CD14-positive monocyte (primary cell): ENCODE measurements at places on chromosomes 5 and 9.

- no peak for DNase-seq
Observed at GRCh38 chr5:93677359-93677891, 64.0 kb downstream of the POU5F2 start.

- DNase-seq, result peak; percentile 30
Observed at GRCh38 chr9:77820293-77820954, 172.3 kb upstream of the GNA14 start.

DNA sequence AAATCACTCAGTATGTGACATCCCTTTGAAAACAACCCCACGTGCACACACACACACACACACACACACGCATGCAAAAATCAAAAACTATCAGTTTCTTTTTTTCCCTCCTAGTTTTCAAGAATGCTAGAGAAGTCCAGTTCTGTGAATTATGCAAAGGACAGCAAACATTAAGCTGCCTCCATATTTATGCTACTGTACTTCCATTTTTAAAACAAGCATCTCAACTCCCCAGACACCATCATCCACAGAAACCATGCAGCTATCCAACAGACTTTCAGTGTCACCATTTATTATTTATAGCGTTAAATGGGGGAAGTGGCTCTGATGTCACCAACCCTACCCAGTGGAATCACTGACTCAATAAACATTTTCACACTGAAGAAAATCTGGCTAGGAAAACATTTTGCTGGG lies 1.6 kb downstream of the FBXW11 start:
- peak; percentile 49 for DNase-seq

- peak; percentile 85 for DNase-seq
Observed at GRCh38 chr9:113581865-113582697, 118.6 kb downstream of the RGS3 start.

GRCh38 chr5:37197340-37198050 lies 51.7 kb downstream of the CPLANE1 start:
- DNase-seq, result peak; percentile 40

DNA sequence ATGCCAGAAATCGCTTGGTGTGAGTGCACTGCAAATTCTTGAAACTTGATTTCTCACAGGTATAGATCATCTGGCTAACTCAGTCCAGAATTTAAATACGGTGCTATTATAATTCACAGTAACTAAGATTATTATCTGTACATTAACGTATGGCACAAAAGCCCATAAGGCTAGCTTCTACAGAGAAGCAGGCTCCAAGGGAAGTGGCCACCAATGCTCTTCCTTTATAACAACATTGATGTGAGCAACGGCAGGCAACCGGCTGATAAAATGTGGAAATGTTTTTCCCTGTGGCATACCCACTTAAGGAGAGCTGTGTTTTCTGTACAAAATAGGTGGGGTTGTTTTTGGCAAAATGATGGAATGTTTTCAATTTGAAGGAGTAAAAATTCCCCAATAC lies 35.7 kb downstream of the SEMA4D start:
- DNase-seq, result no peak

DNA sequence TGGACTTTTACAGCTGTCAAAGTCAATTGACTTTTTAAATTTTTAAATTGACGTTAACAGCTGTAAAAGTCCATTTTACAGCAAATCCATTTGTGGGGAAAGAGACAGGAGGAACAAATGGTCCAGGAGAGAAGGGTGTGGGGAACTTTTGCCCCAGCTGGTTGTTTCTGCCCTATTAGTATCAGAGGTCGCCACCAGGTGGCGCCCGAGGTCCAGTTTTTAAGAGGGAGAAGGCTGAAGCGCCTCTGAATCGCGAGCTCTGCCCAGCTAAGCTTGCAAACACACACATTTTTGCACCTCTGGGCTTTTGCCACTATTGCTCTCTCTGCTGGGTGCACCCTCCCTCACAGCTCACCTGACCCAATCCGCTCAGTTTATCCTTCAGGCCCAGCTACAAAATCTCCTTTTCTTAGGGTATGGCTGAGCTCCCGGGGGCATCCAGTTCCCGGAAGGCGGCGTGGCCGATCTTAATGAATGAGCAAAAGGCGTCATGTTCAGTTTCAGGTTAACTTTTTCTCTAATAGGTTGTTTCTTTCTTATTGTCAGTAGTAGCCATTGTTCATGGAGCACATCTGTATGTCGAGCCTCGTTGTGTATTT lies 6.3 kb upstream of the TTLL11 start:
- DNase-seq, result peak; percentile 69

DNA sequence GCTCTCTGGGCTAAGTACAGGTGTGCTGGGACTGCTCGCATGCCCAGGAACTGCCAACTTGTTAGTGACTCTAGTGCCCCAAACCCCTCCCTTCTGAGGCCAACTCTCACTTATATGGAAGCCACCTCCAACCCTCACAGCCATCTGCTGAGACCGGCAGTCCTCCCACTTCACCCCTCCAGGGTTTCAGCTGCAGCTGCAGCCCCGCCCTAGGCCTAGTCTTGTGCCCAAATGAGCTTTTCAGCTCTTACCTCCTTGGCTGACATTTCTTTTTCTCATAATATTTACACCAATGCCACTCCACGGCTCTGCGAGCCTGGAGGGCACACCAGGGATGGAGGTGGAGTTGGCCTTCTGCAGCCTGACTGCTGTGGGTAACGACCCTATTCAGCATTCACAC lies 166.6 kb downstream of the ROR2 start:
- DNase-seq, result no peak

- DNase-seq, result no peak
Observed at GRCh38 chr9:19479874-19480273, 71.1 kb downstream of the ACER2 start.

DNA sequence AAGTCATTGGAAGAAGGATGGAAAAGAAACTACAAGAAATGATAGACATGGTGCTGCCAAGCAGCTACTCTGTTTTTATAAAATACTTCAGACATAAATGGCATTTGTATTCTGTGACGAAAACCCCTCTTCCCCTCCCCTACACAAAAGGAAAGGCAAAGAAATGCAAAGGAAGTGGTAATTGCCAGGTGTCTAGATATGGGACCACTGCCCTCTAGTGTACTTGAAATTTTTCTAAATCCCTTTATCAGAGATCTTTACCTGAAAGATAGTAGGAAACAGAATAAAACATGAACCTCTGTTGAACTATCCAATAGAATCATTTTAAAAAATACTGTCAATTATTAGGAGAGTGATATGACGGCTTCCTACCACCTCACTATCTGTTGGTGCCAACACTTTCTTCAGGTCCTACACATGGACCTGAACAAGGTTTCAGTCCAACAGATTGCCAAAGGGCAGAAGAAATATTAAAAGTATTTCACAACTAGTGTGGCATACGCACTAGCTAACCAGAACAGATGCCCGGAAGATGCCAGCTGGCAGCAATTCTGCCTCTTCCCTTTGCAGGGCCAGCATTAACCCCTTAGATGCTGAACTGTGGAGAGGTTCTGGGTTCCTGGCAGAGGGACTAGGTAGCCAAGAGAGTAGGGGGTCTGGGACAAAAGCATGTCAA lies 104.1 kb downstream of the TSSK1B start:
- DNase-seq, result no peak

DNA sequence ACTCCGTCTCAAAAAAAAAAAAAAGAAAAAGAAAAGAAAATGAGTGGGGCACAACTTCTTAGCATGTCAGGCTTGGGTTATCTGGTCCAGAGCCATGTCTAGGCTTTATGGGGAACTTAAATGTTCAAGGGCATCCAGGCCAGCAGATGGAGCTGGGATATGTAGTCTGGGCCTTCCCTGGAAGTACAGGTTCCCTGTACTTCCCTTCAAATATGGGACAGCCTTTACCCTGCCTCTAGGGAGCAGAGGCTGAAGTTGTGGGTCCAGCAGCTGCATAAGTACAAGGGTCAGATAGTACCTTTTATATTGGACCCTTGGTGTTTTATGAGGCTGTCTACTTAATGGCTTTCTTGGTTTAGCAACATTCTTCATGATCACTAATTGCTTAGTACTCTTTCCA lies 42.1 kb downstream of the FAF2 start:
- no peak for DNase-seq

- DNase-seq, result no peak
Observed at GRCh38 chr5:150038547-150038946, 38.0 kb downstream of the HMGXB3 start.

GRCh38 chr5:75632321-75632720 lies 21.1 kb downstream of the ANKDD1B start:
- no peak for DNase-seq

GRCh38 chr9:37602817-37603216 lies 10.4 kb upstream of the TOMM5 start:
- no peak for DNase-seq

DNA sequence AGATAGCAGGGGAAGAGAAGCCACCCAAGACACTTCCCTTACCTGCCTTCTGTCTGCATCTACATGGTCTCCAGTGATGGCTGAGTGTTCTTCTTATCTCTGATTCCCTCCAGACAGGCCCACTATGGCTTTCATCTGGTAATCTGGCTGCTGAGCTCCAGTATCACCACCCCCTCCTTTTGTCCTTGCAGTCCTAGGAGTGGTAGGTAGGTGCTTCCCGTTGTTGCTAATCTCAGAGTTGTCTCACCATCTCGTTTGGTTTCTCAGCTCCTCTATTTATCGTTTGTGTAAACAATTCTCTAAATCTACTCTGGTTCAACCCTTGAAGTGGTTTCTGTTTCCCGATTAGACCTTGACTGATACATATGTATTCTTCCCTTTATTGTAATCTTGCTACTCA lies 243.8 kb upstream of the RFX3 start:
- DNase-seq, result no peak

GRCh38 chr9:27391040-27391895 lies 94.3 kb upstream of the EQTN start:
- no peak for DNase-seq

- DNase-seq, result no peak
Observed at GRCh38 chr5:150046031-150046430, 40.3 kb downstream of the CSF1R start.

DNA sequence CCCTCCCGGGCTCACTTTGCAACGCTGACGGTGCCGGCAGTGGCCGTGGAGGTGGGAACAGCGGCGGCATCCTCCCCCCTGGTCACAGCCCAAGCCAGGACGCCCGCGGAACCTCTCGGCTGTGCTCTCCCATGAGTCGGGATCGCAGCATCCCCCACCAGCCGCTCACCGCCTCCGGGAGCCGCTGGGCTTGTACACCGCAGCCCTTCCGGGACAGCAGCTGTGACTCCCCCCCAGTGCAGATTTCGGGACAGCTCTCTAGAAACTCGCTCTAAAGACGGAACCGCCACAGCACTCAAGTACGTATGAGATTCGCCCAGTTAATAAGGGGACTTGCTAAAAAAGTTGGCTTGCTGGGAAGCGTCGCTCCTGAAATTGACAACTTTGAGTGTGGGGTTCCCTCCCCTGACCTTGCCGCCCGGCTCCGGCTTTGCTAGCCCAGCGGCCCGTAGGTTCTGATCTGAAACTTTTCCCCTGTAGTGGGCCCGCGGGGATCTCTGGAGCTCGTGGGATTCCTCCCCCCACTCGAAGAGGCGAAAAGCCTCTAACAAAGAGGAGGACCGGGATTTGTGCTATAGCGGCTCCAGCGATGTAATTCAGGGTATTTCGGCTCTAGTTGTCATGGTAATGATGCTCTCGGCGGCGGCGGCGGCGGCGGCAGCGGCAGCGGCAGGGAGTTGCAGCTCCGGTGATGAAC lies 572 bp downstream of the NR4A3 start:
- DNase-seq, result peak; percentile 39

DNA sequence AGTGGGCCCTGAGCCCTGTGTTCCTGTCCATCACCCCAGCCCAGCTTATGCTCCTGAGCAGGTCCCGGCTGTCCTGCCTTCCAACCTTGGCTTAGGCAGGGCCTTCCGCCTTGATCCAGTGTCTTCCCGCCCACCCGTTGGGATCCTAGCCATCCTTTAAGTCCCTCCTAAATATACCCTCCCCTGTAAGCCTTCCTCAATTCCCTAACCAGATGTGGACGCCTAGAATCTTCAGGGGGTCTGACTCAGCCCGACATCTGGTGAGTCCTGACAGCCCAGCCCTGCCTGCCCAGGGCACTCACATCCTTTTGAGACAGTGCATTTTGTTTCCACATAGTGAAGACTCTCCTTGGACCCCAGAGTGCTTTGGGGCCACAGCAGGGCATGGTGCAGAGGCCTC lies 23.7 kb downstream of the SLC6A7 start:
- DNase-seq, result no peak

- DNase-seq, result peak; percentile 14
Observed at GRCh38 chr5:94693043-94693822, 74.8 kb downstream of the SLF1 start.

- no peak for DNase-seq
Observed at GRCh38 chr9:13278023-13278367, 1.5 kb downstream of the MPDZ start.

DNA sequence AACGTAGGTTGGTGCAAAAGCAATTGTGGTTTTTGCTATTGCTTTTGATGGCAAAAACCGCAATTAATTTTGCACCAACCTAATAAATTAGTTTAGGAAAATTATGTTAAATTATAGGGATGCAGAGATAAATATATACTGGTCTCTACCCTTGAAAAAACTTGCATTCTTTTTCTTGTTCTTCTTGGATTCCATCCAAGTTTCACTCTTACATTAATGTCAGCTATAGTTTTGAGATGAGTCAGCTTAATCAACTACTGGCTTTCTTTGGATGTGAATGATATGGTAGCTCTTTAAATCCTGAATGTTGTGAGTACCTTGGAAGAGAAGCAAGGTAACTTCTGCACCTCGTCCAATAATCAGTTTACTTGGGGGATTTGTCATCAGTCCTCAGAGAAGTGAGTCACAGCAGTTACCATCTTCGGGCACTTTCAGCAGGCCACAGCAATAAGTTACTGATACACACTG lies 549.0 kb upstream of the ZNF608 start:
- no peak for DNase-seq

- no peak for DNase-seq
Observed at GRCh38 chr9:108698231-108698630, 157.6 kb downstream of the ACTL7B start.

DNA sequence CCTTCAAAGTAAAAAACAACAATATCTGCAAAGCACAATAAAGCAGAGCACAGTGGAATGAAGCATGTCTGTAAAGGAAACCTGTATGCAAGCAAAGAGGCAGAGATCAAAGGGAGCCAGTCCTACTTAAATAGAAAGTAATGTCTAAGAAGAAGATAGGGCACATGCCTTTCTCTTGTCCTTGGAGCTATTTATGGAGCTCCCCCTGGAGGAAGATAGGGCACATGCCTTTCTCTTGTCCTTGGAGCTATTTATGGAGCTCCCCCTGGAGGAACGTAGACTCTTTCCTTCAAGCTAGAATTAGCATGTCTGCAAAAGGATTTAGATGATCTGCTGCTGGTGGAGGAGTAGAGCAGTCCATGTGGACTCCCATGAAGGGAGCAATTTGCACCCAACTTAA lies 168.1 kb upstream of the RASEF start:
- DNase-seq, result peak; percentile 43
